DMS79 treated with DMSO at 0.1 percent for 48 hours (cell line): ENCODE measurements at places on chromosomes 6 and 20.

DNA sequence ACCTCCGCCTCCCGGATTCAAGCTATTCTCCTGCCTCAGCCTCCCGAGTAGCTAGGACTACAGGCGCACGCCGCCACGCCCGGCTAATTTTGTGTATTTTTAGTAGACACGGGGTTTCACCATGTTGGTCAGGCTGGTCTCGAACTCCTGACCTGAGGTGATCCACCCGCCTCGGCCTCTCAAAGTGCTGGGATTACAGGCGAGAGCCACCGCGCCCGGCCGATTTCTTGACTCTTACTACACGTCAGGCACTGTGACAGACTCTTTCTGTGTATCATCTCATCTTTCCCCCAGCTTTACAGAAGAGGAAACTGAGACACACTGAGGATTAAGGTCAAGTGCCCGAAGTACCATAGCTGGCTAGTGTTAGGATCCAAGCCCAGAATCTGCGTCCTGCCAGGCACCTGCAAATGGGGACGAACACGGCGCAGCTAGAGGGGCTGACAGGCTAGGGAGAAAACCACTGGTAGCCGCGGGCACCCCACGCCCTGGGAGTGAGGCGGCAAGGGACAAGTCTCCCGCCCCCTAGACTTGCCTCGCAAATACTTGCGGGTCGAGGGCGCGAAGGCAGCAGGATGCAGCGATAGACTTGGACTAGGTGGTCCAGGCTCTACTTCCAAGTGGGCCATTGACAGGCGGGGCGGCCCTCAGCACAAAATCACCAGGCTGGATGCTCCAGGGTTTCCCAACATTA, 1.1 kb upstream of the TAF8 start:
- no peak for DNase-seq

DNA sequence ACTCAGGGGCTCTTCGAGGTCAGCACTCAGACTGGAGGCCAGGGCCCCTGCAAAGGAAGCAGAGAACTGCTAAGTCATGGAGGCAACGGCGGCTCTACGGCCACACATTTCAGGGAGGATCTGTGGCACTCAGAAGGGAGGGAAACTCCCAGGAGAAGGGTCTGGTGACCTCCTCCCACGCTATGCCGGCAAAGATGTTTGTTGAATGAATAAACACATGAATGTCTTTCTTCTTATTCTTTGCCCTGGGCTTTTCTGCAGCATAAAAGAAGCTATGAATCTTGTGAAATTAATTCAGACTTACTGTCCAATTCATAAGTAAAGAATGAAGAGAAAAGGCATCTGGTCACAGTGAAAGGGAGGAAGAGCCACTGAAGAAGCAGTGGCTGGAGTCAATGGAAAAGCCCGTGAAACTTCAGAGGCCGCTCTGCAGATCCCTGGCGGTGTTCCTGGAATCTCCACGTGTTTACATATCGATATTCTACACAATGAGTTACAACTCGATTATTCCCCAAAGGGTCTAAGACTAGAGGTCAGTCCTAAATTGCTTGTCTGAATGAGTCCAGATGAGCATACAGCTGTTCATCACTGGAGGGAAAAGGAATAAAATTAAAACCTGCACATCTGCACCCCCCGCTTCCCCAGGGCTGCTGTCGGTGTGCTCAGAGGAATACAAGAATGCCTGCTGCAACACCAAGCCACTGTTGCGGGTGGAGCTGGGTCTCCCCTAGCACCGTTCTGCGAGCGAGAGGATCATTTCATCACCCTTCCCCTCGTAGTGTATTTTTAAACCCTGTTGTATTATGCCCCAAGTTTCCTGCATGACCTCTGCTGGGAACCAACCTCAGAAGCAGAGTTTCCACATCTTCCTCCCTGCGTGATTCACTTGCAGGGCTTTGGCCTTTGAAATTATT, 25.6 kb downstream of the INSM1 start:
- DNase-seq, result no peak

DNA sequence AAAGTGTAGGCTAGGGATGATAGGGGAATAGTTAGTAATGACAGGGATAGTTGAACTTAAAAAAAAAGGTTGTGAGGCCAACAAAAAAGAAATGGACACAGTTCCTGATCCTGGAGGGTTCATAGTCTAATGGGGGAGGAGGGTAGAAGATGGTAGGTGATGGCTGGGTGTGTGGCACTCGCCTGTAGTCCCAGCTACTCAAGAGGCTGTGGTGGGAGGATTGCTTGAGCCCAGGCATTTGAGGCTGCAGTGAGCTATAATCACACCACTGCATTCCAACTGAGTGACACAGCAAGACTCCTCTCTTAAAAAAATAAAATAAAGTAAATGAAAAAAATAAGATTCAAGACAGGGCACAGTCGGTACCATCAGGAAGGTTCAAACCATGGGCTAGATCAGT, 2.4 kb upstream of the MICB start:
- no peak for DNase-seq

DNA sequence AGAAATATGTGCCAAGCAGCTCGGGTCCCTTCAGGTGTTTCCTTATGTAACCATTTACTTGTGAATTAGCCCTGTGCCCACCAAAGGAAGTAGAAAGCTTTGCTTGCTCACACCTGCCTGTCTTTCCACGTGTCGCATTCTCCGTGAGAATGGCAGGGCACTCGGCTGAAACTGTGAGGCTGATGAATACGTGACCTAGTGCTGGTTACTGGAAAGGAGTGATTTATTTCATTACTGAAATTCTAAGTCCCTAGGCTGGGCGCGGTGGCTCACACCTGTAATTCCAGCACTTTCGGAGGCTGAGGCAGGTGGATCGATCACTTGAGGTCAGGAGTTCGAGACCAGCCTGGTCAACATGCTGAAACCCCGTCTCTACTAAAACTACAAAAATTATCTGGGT, 45.9 kb upstream of the TULP1 start:
- no peak for DNase-seq
